ENCODE measurements at places on chromosomes 6 and 20.

DNA sequence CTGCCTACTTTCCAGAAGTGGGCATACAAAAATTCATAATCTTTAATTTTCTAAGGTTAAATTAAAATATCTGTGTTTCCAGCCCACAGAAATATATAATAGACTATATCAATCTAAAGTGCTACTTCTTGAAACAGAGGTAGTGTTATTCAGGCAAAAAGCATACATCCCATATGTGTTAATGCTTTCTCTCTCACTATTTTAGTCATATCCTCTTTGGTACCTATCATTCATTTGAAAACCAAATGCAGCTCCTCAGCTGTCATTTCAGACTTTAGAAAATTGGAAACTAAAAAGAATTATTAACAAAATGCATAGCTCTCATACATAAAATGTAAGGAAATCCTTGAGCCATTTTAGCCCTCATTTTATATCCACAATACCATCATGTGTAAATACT, 925 bp downstream of the FHL5 start:
- DNase-seq: no peak

DNA sequence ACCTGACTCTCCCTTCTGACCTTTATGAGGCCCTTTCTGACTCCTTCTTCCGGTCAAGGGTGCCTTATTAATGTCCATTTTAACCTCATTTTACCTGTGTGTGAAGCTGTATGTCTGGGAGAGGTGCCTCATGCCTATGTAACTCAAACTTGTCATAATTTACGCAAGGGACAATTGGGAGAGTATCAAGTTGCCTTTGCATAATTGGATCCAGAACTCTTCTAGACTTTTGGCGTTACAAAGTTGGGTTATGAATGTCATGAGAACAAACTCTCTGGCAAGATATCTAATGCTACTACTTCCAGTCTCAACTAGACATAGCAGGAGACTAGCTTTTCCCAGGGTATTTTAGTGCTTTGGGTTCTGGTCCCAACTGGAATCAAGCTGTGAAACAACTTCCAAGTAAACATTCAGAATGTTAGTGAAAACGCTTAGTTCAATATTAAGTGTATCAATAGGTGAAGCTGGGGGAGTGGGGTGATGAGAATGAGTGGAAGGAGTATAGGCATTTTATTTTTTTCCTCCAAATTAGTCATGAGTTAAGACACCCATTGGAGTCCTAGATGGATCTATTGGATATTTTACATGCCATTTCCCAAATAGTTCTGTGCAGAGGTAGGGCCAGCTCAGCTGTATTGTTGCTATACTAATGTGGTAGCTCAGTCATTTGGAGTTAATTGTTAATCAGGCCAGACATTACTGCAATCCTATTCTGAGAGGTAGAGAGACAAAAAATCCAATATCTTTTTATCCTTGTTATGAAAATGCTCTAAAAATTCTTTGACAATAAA, 159.9 kb downstream of the TFAP2B start:
- no peak for DNase-seq

GRCh38 chr6:27630727-27631608, 158.1 kb upstream of the ZNF184 start:
- DNase-seq: no peak

DNA sequence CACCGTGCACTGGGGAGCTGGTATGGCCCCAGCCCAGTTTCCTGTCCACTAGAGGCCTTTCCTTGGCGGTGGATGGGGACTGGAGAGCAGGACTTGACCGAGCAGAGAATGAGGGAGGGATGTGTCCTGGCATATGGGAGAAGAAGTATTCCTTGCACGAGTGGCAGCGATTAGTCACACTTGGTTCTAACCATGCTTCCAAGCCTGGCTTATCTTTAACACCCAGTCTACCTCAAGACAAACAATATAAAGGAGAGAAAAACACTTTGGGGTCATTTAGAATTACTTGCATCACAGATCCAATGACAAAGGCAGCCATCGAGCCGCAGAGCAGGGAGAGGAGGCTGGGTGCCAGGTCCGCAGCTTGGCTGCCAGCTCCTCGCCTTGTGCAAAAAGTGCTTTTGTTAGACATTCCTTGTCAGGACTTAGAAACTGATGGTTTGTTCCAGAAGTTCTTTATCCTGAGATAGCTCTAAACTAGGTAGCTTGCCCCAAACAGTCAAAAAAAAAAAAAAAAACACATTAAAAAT, 214.9 kb upstream of the GMDS start:
- no peak for DNase-seq

GRCh38 chr20:48008850-48009515, 223.7 kb upstream of the SULF2 start:
- no peak for DNase-seq

DNA sequence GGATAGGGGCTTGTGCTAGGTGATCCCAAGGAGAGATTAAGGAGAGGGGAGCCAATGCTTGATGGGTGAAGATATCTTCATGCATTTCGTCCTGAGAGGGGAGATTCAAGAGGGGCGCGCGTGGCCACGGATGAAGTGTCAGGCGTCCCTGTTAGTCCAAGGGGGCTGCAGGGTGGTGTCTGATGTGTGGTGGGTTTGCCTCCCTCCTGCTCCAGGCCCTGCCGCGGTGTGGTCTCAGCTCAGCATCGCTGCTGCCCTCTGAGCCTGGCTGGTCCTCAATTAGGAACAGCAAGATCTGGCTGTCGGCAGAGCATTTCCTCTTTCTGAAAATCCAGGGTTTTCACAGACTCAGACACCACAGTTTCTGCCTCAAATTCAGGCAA, 318.0 kb downstream of the THBS2 start:
- DNase-seq: no peak

DNA sequence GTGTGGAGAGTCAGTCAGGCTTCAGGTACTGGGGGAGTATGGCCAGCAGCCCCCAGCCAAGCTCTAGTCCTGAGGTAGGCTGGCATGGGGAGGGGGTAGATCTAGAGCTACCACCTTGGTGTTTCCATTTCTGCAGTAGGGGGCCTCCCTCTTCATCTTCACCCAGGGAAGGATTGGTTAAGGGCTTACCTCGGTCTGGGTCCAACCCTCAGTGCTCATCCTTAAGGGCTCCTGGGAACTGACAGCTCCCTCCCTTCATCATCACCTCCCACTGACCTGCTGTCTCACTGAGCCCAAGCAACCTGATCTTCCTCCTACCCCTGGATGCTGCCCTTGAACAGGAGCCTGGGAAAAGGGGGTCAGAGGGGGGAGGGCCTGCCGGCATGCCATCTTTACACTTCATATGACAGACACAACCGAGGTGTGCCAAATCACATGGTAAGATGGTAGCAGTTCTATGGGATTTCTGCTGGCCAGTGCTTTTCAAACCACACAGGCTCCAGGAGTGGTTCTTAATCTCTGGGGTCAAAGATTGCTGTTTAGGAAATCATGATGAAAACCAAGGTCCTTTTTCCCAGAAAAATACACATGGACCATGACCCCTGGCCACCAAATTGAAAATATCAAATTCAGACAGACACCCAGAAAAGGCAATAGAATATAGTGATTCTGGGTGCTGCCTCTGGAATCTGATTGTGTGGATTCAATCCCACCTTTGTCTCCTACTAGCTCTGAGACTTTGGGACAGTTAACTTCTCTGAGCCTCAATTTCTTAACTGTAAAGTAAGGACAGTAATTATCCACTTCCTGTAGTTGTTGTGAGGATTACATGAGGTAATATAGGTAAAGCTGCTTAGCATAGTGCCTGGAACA, 3.0 kb downstream of the TP53INP2 start:
- DNase-seq: no peak

DNA sequence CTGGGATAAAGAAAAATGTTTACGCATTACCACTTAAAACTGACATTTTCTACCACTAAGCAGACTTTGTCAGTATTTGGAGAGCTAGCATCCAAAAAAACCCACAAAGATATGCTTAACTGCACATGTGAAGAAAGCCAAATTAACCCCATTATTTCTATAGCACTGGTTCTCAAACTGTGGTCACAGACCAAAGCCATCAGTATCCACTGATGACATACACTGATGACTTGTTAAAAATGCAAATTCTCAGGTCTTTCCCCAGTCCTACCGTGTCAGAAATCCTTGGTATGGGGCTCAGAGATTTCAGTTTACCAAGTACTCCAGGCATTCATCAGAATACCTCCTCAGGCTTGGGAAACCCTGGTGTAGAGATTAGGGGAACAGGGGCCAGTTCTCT, 230.2 kb downstream of the PTPRK start:
- no peak for DNase-seq

GRCh38 chr6:62075869-62076268, 210.2 kb downstream of the KHDRBS2 start:
- no peak for DNase-seq

DNA sequence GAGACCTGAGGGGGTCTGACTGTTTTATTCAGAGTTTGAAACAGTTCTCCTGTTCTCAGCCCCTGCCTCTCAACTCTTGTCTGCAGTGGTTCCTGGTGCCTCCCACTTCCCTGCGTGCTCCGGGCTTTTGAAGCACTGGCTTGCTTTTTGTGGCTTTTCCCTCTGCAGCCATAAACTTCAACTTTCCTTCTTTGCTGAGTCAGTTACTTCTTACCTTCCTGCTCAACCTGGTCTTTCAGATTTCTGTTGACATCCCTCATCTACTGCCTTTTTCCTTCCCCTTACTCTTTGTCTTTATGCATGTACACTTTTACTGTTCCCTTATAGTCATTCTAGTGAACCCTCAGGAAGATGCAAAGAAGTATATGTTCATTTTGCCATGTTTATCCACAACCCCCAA, 57.4 kb downstream of the ASXL1 start:
- no peak for DNase-seq

All from MM.1S (cell line).